Astrocyte (in vitro differentiated cells and primary cell): ENCODE measurements at places on chromosomes 6 and 20.
A peak's percentile ranks its signal among the peaks of the same experiment; 100 is the strongest.

DNA sequence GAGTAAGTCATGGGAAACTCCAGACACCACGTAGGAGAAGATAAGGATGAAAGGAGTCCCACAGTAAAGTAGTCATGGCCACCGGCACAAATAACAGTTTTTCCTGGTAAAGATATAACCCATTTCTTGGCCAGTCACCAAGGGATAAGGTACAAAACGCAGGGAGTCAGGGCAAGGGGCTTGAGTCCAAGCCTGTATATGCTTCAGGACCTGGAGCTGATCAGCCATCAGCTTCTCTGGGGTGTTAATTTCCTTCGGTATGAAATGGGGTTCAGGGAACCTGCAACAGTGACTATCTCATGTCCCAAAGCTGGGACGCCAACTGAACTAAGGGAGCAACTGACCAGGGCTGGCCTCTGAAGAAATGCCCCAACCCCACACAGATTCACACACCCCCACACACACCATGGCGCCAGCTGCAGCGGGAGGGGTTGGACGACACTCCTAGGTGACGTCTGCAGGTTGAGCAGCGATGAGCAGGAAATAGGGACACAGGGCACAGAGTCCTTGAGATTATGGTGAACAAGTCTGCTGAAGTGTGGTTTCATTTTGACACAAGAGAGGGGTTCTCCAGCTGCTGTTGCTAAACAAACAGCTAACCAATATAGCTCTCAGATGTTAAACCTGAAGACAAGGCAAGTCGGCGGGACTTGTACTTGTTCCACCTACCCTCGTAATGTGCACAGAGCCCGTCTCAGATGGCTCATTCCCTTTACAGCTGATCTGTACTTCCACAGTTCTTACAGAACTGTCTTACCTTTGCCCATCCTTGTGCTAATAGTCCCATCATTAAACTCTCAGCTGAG is 7.4 kb upstream of the ADTRP start:
- no peak for DNase-seq

- DNase-seq: peak; percentile 55
Observed at GRCh38 chr6:90097356-90097755, 199.3 kb downstream of the BACH2 start.

DNA sequence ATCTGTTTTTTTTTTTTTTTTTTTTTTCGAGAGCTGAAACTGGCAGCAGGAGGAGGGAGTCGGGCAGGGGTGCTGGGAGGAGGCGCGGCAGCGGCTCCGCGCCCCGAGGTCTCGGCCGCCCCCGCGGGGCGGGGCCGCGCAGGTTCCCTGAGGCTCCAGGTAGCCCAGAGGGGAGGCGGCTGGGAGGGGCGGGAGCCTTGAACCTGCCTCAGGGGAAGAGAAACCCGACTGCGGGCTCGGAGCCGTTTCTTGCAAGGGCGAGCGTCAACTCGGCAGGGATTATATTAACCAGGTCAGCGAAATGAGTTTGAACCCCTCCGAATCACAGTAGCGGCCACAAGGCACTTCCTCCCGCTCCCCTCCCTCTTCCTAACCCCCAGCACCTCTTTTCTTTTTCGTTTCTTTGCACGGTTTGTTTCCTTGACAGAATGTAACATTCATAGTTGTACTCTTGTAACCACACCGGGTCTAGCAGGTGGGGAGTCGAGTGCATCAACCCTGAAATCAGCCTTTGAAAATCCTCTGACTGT is 2.0 kb downstream of the MYB start:
- DNase-seq: no peak

- no peak for DNase-seq
Observed at GRCh38 chr20:12241065-12241464, 323.4 kb downstream of the BTBD3 start.

DNA sequence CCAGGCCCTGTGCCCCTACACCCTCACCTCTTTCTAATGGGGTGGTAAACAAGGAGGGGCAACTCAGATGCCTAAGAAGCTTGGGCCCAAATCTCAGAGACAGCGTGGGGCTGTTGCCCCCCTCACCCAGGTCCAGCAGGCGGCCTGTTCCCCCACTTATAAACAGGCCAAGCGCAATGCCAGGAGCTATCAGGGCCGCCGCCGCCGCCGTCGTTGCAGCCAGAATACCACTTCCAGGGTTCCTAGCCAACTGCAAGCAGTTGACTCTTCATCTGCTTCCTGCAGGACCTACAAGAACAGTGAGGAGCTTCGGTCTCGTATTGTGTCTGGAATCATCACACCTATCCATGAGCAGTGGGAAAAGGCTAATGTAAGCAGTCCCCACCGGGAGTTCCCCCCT is 16.4 kb downstream of the PSMF1 start:
- DNase-seq: no peak

- DNase-seq: no peak
Observed at GRCh38 chr6:170288091-170288631, 2.7 kb downstream of the DLL1 start.
